M059J (cell line): ENCODE measurements at places on chromosomes 6 and 20. TPM values are rescaled to one million over a fixed set of nuclear protein-coding genes. Genes with fewer than 3 reads are reported as not detected.

CDSN gene
- total RNA-seq = not detected in 2 replicates

- no peak for DNase-seq
Observed at GRCh38 chr6:20169119-20169557, 43.1 kb downstream of the MBOAT1 start.

- peak; percentile 43 for DNase-seq
Observed at GRCh38 chr6:140548366-140548765, 1173.9 kb upstream of the CITED2 start.

MATN4 gene
- total RNA-seq = not detected in 2 replicates

MOG gene
- total RNA-seq = not detected in 2 replicates

SLPI gene
- 0.30 TPM in 1 of 2 replicates, not detected in the other for total RNA-seq

SERPINB1 gene
- 1.5 and 3.9 TPM in 2 replicates for total RNA-seq

DNA sequence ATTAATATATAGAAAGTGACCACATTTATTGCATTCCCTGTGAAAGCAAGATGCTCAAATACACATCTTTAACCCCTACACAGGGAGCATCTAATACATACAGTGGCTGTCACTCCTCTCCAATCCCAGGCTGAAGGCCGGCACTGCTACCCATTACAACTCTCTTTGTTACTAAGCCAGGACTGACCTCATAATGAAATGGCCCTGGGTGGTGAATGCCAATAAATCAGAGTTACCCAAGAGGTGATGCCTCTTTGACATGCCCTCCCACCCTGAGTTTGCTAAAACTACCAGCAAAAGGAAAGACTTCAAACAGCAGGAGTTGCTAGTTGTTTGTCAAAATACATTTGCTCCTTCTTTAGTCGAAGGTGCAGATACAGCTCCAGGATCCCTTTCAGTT is 214.2 kb downstream of the FOXA2 start:
- DNase-seq = no peak

SLCO4A1 gene
- 43.9 and 69.5 TPM in 2 replicates for total RNA-seq

DNA sequence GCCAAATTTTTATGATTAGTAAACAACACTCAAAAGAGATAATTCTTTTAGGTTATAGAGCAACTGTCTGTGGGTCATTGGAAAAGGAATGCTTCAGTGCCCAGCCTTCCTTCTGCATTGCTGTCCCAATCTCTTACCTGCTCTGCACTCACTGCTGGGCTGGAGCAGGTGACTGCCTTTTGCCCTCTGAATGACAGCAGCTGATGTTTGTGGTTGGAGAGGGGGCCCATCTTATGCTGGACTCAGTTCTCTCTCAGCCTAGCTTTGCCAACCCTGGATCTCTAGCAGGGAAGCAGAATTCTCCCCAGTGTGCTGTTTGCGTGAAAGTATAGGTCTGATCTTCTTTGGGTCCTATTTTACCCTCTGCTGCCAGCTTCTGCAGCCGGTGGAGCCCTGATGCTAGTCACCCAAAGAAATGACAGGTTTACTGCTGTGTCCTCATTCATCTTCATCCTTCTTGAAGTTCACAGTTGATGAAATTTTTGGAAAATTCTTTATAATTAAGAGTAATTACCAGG is 193.5 kb downstream of the ARID1B start:
- DNase-seq = no peak

- no peak for DNase-seq
Observed at GRCh38 chr6:129382916-129383315, 327.1 kb downstream of the ARHGAP18 start.

- DNase-seq = peak; percentile 63
Observed at GRCh38 chr20:19249106-19249879, 36.9 kb downstream of the SLC24A3 start.

DNA sequence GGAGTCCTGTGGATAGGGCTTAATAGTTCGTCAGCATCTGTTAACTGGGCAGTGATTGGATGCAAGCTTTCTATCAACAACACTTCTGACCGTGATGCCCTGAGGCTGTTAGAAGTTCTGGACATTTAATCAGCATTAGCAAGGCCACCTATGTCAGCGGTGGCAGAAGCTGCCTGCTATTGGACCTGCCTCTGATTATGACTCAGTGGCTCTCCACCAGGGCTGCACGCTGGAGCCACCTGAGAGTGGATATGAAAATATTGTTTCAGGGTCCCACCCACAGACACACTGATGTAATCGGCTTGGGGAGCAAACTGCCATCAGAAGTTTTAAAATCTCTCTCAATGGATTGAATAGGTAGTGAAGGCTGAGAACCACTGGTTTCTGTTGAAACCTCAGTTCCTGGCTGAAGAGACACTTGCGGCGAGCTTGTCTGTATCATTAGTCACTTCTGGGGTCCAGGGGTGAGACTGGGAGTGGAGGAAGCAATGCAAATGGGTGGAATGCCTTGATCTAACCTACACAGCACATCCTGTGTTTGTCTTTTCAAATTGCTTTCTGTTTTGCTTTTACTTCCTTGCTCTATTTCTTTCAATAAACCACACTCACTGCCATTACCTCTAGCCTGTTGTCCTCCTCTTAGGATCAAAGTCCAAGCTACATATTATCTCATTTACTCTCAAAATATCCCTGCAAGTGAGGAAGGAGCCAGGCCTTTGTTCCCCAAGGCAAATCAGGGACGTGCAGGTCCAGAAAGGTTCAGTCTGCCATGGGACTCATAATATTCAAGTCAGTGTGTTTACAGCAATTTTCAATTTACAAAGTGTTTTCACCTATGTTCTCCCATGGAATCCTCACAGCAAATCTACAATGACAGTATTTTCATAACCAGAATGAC is 4.2 kb downstream of the CLIC5 start:
- DNase-seq = peak; percentile 83

DNA sequence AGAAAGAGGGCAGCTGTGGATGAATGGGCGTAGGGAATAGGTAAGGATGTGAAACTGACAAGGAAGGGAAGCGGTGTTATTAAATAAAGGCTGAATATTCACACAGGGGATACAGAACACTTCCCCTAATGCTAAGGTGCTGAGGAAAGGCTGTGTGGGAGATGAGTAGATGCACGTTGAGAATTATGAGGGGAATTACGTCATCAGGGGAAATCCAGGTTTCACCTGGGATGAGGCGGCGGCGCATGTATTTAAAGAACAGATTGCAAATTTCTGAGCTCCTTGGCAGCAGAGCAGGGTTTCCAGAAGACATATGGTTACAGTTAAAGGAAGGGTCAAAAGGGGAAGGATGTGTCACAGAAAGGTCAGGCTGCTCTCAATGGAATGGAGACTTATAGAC is 28.7 kb upstream of the EDN1 start:
- DNase-seq = no peak

DNA sequence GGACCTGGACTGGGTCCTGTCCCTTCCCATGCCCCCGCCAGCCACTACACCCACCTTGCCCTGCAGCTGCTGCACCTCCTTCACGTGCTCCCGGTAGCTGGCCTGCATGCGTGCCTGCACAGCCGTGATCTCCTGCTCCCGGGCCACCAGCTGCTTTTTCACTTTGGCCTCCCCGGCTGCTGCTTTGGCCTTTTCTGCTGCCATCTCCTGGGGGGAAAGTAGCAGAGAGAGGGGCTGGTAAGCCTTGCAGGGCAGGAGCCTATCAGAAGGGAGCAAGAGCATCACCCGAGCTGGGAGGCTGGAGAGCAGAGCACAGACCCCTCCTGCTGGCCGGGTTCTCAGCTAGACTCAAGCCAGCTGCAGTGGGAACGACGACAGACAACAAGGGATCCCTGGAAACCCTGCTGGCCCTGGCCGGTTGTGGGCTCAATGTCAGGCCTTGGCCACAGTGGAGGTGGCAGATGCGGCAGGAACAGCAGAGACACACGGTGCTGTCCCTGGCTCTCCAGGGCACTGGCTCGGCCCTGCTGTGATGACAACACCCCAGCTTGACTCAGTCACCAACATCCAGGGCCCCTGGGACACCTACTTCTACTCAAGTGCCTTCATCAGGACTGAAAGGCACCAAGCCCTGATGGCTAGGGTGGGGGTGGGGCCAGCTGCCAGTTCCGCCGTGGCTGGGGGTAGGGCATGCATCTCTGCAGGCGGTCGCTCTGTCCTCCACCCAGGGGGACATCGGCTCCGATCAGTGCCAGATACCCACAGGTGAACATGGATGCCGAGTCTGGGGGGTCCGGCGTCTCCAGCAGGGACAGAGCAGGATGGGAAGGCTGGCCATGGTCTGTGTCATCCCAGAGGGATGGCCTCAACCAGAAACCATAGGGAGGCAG is 45.3 kb downstream of the RRBP1 start:
- no peak for DNase-seq

PSORS1C1 gene
- 0.15 and 8.3 TPM in 2 replicates for total RNA-seq

DNA sequence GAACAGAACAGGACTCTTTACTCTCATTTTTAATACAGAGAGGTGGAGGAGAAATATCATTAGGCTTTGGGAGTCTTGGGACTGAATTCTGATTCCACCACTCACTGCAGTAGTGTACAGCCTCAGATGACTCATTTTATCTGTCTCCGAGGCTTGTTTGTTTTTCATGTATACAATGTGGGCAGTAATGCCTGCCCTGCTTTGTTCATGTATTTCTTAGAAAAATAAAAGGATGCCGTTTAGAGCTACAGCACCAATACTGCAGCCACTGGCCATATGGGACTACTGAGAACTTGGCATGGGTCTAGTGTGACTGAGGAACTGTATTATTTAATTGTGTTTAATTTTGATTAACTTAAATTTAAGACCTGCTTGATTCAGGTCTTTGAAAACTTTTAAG is 41.2 kb upstream of the JAG1 start:
- peak; percentile 76 for DNase-seq
